ENCODE measurements at places on chromosomes 3 and 15.

- no peak for DNase-seq
Measured at GRCh38 chr15:70013656-70014313, 83.9 kb downstream of the TLE3 start.

- peak; percentile 85 for DNase-seq
Measured at GRCh38 chr15:79853492-79854328, 43.1 kb downstream of the MTHFS start.

GRCh38 chr15:80608688-80609087, 86.4 kb upstream of the ABHD17C start:
- DNase-seq: no peak

- DNase-seq: no peak
Measured at GRCh38 chr15:101131489-101132389, 120.1 kb downstream of the CHSY1 start.

GRCh38 chr15:70316059-70316600, 218.4 kb upstream of the TLE3 start:
- no peak for DNase-seq

DNA sequence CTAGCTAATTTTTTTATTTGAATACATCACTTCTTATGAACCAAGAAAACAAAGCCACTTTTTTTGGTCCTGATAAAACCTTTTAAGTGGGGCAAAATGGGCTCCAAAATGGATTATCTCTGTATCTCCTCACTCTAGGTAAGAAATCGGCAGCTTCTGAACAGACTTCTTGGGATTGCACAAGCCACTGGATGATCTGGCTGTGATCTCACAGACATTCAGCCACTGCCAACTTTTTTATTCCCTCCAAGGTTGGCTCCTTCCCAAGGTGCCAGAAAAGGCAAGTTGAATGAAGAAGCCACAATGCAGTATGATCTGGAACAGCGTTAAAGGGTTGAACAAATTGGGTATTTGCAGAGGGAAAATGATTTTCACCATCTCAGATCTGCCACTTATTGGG, 73.2 kb downstream of the PRICKLE2 start:
- peak; percentile 73 for DNase-seq

- DNase-seq: no peak
Measured at GRCh38 chr3:194124193-194124592, 11.8 kb upstream of the HES1 start.

DNA sequence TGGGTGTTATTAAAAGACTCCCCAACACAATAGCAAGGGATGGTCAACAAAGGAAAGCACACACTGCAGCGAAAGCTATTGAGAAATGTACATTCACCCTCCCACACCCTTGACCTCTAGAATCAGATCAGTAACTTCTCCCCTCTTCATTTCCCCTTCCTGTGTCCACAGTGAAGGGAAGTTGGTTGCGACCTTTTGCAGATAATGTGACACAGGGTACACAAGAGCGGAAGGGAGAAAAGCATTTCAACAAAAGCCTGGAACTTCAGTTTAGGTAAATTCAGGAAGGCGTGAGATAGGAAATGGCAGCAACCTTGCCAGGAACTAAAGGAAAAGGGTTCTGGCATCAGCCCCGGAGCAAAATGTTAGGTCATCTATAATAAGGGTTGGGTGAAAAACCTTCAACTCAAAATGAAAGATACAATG, 899.8 kb downstream of the MCTP2 start:
- DNase-seq: no peak

DNA sequence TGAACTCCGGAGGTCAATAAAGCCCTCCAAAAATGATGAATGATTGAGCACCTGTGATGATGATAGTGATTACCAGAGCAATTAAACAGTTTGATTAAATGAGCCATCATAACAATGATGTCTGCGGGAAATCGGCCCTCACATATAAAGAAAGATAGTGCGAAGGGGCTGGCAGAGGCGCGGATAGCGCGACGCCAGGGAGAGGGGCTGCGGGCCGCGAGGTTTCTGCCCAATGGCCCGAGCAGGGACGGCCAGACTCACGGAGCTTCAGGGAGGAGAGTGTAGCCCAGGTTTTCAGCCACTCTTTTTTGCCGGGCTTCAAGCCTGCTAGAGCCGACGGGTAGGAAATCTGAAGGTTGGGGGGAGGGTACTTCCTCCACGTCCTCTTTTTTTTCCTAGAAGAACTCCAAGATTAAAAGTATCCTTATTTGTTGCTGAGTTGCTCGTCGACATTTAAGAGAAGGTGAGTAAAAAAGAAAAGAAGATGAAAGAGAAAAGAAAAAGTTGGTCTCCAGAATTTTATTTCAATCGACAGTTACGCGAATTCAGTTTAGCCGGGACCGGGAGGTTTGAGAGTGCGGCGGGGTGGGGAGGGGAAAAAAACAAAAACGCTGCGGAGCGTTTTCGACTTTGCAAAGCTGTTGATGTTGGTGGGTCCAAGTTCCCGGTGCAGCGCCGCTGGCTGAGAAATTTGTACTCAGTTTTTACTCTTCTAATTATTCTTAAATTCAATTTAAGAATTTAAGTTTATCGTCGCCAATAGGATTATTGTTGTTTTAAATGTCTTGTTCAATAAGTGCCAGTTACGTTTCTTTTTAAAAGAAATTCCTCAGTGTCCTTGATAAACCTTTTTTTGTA, 2.2 kb upstream of the MEIS2 start:
- no peak for DNase-seq

GRCh38 chr15:37979671-37980409, 45.4 kb downstream of the TMCO5A start:
- no peak for DNase-seq

DNA sequence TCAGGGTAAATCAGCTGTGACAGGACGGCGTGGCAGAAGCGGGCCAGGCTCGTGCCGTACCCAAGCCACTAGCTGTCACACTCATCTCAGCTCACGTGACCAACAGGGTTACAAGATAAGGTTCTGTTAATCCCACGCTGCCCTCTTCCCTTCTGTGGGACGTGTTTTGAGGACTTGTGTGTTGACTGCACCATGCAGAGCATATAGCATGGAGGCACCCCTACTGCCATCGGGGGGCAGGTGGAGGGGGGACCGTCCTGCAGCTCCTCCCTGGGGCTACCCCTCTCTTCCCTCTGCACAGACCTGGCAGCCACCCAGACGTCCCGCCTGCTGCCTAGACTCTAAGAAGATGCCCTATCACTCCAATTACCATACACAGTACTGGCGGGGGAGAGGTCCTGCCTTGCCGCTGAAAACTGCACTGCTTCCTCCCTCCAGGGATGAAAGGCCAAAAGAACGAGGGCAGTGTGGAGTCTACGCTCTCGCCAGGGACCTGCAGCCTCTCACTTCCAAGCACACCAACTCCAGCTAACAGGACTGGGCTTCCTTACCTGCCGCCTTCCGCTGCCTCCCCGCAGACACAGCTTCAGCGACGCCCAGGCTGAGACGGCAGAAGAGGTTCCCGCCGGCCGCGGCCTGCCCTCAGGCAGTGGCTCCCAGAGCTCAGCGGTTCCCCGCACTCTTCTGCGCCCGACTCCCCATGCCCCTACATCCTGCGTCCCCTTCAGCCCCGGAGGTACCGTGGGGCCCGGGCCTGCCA, at the start of gene TNK2:
TSS of gene TNK2 (minus strand) at position 618 of the 760 bp plus-strand sequence. CDS start 19,963 bp downstream, outside the sequence.
- no peak for DNase-seq

- DNase-seq: no peak
Measured at GRCh38 chr3:73094129-73094528, 32.7 kb downstream of the EBLN2 start.

DNA sequence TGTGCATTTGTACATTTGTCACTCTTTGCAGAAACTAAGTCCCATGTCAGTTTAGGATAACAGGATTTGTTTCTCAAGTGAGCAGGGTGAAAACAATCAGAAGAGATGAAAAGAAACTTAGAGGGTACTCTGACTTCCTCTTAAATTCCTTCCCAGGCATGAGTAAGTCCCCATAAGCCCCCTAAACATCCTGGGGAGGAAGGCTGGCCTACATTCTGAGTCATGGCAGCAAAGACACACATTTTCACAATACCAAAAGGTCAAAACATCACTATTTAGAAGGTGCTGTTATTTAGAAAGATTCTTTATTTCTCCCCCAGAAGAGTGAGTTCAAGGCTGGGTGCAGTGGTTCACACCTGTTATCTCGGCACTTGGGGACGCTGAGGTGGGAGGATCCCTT, 7.6 kb upstream of the FOXP1 start:
- DNase-seq: no peak

GRCh38 chr15:75641179-75641503, 1.1 kb upstream of the IMP3 start:
- no peak for DNase-seq

- DNase-seq: no peak
Measured at GRCh38 chr15:54159012-54159411, 180.8 kb downstream of the UNC13C start.

DNA sequence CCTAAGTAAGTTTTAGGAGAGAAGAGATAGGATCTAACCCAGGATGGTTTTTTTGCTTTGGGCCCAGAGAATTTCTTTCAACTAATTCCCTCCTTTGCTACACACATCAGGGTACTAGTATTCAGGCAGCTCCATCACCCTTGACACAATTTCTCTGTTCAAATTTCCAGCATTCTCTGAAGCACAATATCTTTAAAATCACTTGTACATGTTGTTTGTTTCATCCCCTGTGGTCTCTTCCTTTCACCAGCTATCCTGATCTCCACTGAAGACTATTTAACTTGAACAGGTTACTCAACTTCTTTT, 32.4 kb upstream of the FNDC3B start:
- DNase-seq: no peak

GRCh38 chr3:10474847-10475246, 30.5 kb downstream of the ATP2B2 start:
- no peak for DNase-seq

- peak; percentile 12 for DNase-seq
Measured at GRCh38 chr3:163058031-163058854, 1561.6 kb downstream of the OTOL1 start.

Measured in fibroblast of the conjunctiva (primary cell).